Osteocyte (in vitro differentiated cells): ENCODE measurements at places on chromosomes 6 and 20. TPM values are rescaled to one million over a fixed set of nuclear protein-coding genes. Genes with fewer than 3 reads are reported as not detected.

- H3K4me1 ChIP-seq, result peaks cover 8% of the 10 kb centered on the region
Measured at GRCh38 chr6:79467716-79468115, 69.5 kb downstream of the LCA5 start.

DNA sequence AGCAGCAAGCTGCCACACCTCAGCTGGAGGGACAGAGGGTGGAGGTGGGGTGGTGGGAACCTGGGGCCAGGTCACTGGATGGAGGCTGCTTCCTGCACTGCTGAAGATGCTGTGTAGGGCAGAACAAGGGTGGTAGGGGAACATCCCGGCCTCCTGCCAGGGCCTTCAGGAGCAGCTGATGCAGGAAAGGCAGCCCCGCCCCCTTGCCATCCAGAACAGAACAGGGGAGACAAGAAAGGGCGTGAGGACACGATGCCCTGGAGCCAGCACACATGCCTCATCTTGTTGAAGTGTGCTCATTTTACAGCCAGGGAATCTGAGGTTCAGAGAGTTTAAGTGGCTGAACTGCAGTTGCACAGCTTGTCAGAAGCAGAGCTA, 43.1 kb upstream of the PHACTR3 start:
- peaks cover 3% of the 10 kb centered on the region for H3K27me3 ChIP-seq
- no peak for DNase-seq
- no peak overlapping the region for H3K4me3 ChIP-seq
- no peaks in the 10 kb centered on the region for H3K4me1 ChIP-seq
- H3K27ac ChIP-seq, result no peak overlapping the region
- H3K36me3 ChIP-seq, result no peaks in the 10 kb centered on the region

Gene TFAP2B
- 26.4 and 27.5 TPM in 2 replicates for total RNA-seq

Gene PKIB
- 28.7 and 35.0 TPM in 2 replicates for total RNA-seq

Gene RPP40
- 4.2 and 5.6 TPM in 2 replicates for total RNA-seq

DNA sequence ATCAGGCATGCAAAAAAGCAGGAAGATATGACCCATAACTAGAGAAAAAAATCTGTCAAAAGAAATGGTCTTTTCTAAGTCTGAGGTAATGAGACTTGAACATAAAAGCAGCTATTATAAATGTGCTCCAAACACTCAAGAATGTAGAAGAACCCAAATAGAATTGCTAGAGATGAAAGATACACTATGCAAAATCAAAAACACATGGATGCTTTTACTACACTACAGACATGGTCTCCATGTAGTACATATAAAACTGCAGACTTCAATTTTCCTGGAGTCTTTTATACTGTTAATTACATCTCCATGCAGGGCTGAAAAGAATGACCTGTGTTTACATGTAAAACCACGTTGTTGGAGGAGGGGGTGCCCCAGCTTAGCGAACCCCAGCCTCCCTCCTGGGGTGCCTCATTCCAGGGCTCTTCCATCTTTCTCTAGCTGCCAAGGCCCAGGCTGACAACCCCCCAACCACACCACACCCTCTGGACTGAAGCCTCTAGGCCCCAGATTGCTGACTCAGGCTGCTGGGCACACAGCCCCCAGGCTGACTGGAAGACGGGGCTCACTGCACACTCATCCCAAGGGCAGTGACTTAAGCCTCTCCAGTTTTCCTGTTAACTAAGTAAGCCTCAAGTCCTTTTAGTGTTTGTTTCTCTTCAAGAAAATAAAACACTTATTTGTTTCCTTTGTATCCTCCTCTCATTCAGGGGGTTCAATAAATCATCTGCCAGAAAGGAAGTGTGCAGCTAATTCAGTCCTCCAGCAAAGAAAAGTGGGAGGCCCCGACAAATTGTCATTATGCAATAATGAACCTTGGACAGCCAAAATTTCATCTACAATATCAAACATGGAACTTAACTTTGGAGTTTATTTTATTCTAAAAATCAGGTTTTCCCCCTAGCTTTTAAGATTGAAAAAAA, 26.0 kb upstream of the PLAGL1 start:
- DNase-seq, result no peak
- H3K36me3 ChIP-seq, result no peaks in the 10 kb centered on the region
- no peak overlapping the region for H3K4me3 ChIP-seq
- peaks cover 30% of the 10 kb centered on the region for H3K27me3 ChIP-seq

DNA sequence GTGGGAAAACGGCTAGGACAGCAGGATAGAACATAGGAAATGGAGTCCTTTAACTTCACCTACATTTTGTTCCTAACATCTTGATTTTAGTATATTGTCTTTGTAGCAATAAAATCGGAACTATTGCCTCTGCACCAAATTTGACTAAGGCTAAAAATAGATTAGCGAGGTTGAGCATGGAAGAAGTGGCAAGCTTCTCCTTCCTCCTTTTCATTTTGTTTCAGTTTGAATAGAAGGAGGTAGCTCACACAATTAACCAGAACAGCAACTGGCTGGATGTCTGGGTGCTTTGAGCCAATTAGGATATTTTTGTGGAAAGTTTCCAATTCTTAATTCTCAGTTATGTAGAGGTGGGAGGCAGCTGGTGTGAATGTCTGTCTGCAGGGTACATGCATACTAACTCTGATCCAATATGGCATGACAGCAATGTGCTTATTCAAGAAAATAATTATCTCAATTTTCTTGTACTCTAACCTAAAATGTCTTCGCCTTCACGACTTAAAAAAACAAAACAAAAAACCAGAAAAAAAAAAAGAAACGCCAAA, 3.1 kb upstream of the HECA start:
- H3K36me3 ChIP-seq, result peaks cover 3% of the 10 kb centered on the region
- no peaks in the 10 kb centered on the region for H3K27me3 ChIP-seq
- DNase-seq, result no peak
- no peak overlapping the region for H3K4me3 ChIP-seq
- no peak overlapping the region for H3K27ac ChIP-seq

DNA sequence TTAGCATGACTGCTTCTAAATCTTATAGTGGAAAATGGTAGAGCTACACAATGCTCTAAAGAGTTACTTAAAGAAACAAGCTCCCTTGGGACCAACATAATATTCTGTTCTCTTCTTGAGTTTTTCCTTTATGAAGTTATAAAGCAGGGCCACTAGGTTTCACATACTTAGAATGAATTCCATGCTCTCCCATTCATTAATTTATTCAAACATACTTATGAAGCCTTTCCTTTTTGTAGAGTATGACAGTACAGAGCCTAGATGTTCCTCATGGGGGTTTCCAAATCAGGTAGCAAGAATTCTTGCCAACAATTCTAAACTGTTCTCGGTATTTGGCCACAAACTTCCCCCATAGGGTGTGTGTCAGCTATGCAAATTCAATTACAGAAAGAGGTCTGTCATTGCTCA, 20.6 kb upstream of the FABP7 start:
- H3K27ac ChIP-seq, result no peak overlapping the region
- peaks cover 37% of the 10 kb centered on the region for H3K27me3 ChIP-seq
- H3K36me3 ChIP-seq, result no peaks in the 10 kb centered on the region
- H3K4me1 ChIP-seq, result no peaks in the 10 kb centered on the region
- no peak for DNase-seq
- H3K4me3 ChIP-seq, result no peak overlapping the region

DNA sequence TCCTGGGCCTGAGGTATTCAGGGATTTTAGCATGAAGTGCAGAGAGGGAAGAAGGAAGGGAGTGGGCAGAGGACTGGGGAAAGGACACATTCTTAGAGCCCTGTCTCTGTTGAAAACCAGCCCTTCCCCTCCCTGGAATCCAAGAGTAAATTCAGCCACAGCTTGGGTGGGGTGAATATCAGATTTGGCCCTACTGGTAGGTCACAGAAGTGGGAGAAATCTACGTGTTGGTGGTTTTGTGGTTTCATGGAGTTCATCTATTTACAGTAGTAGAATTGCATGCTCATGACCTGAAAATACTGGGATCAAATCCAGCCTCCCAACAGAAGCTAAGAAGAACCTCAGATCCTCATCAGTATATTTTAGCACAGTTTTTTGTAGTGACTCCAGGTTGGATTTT, 404.4 kb downstream of the BMP2 start:
- no peak overlapping the region for H3K4me3 ChIP-seq
- H3K4me1 ChIP-seq, result no peaks in the 10 kb centered on the region
- no peaks in the 10 kb centered on the region for H3K36me3 ChIP-seq
- peaks cover 2% of the 10 kb centered on the region for H3K27me3 ChIP-seq
- H3K27ac ChIP-seq, result no peak overlapping the region

- no peak overlapping the region for H3K27ac ChIP-seq
- H3K27me3 ChIP-seq, result no peaks in the 10 kb centered on the region
- no peaks in the 10 kb centered on the region for H3K36me3 ChIP-seq
- no peak overlapping the region for H3K4me3 ChIP-seq
- DNase-seq, result no peak
Measured at GRCh38 chr6:165769401-165769800, 106.4 kb upstream of the PDE10A start.

DNA sequence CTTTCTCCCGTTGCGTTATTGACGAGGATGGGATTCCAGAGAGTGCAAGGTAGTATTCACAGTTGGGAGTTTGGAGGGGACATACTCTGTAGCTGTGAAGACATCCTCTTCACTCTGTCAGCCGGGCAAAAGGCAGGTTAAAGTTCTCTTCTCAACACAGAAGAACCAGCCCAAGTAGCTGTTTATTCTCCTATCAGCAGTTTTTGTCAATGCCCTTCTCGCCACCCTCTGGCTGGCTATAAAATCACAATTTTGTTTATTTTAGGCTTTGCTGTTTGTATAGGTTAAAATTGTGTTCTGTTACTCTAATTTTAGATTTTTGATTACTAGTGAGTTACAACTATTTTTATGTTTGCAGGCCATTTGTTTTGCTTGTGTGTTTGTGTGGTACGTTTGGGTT, 37.9 kb upstream of the MAS1 start:
- H3K27ac ChIP-seq, result no peak overlapping the region
- peaks cover 3% of the 10 kb centered on the region for H3K4me1 ChIP-seq
- DNase-seq, result no peak
- H3K36me3 ChIP-seq, result no peaks in the 10 kb centered on the region

- H3K4me1 ChIP-seq, result no peaks in the 10 kb centered on the region
- H3K27me3 ChIP-seq, result peaks cover 16% of the 10 kb centered on the region
- H3K36me3 ChIP-seq, result no peaks in the 10 kb centered on the region
- H3K4me3 ChIP-seq, result no peak overlapping the region
- no peak overlapping the region for H3K27ac ChIP-seq
Measured at GRCh38 chr20:61234224-61234890, 17.7 kb upstream of the CDH4 start.

Gene MICB
- total RNA-seq, result 12.1 and 13.8 TPM in 2 replicates

Gene SMAP1
- total RNA-seq, result 27.2 and 28.0 TPM in 2 replicates

Gene LAMA2
- total RNA-seq, result 14.2 and 18.0 TPM in 2 replicates

- no peak overlapping the region for H3K4me3 ChIP-seq
- no peaks in the 10 kb centered on the region for H3K4me1 ChIP-seq
- peaks cover 7% of the 10 kb centered on the region for H3K27me3 ChIP-seq
- no peak for DNase-seq
- H3K36me3 ChIP-seq, result no peaks in the 10 kb centered on the region
Measured at GRCh38 chr6:138231381-138231886, 13.1 kb upstream of the PBOV1 start.

Gene CD93
- 0.13 and 0.21 TPM in 2 replicates for total RNA-seq

GRCh38 chr20:44195605-44196004, 8.6 kb upstream of the JPH2 start:
- peaks cover 37% of the 10 kb centered on the region for H3K36me3 ChIP-seq
- H3K27me3 ChIP-seq, result no peaks in the 10 kb centered on the region
- H3K4me3 ChIP-seq, result no peak overlapping the region
- H3K27ac ChIP-seq, result no peak overlapping the region

GRCh38 chr6:33898771-33899170, 95.0 kb upstream of the MLN start:
- no peak for DNase-seq
- no peak overlapping the region for H3K27ac ChIP-seq
- H3K4me3 ChIP-seq, result no peak overlapping the region
- H3K36me3 ChIP-seq, result no peaks in the 10 kb centered on the region
